ENCODE measurements at places on chromosomes 7 and 10. TPM values are rescaled to one million over a fixed set of nuclear protein-coding genes. Genes with fewer than 3 reads are reported as not detected.

Gene GPR85
- total RNA-seq: 257 TPM

Gene NRCAM
- 143 TPM for total RNA-seq

Gene CAV2
- 25.7 TPM for total RNA-seq

Gene H2BK1
- not detected for total RNA-seq

Gene TFR2
- 2.9 TPM for total RNA-seq

Gene ABCB4
- total RNA-seq: 1.2 TPM

Gene RADIL
- 3.3 TPM for total RNA-seq

Measured in frontal cortex (tissue), 4 donors.